ENCODE measurements at places on chromosomes 11 and 22.
A peak's percentile ranks its signal among the peaks of the same experiment; 100 is the strongest.

DNA sequence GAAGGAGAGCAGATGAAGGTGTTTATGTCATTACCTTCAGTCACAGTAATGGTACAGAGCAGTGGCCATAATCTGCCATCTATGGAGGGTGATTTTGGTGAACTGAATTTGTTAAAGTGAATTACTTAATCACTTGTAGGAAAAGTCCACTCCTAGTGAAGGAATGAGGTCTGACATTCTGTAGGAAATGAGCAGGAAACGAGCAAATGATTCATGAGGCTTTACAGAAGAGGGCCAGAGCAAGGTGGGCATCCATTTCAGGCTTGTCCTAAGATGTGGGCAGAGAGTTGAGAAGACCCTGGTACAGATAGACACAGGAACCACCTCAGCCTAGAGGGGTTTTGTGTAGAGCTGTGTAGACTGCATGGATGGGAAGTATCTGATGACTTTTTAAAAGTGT is 6.0 kb upstream of the SGSM3 start:
- no peak for DNase-seq

- no peak for DNase-seq
Observed at GRCh38 chr11:85709941-85710702, 24.1 kb upstream of the CCDC89 start.

DNA sequence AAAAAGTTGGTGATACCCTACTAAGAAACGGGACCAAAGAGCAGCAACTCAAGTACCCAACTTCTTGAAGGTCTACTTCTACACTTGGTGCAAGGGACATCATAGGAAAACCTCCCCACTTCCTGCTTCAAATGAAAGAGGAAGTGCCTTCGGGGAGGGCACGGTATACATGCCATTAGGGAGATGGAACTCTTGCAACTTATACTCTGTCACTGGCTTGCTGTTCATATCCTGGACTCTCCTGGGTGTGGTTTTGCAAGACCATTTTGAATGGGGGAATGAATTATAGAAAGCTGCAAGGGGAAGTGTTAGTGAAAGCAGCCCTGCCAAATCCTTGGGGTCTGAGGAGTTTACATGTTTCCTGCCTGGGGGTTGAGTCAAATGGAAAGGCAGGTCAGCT is 41.9 kb downstream of the CSNK2A3 start:
- no peak for DNase-seq

- DNase-seq, result no peak
Observed at GRCh38 chr22:39947220-39948216, 12.7 kb upstream of the TMA7B start.

DNA sequence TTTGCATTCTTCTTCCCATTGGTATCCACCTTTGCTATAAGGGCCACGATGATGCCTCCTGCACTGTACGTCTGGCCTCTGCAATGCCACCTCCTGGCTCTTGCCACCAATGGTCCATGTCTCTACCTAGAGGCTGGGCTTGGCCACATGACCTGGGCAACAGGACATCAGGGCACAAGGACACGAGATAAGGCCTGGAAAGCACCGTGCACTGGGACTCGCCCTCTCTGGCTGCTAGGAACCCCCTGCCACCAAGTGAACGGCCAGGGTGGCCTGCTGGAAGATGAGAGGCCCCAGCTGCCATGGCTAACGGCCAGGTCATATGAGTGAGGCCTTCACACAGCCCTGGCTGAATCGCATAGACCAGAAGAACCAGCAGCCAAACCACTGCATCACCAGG is 87.4 kb downstream of the TRMU start:
- peak; percentile 76 for DNase-seq

GRCh38 chr22:50360578-50360977 is 17.5 kb downstream of the PPP6R2 start:
- peak; percentile 35 for DNase-seq

GRCh38 chr11:102882389-102883024 is 7.7 kb upstream of the MMP12 start:
- DNase-seq, result no peak

DNA sequence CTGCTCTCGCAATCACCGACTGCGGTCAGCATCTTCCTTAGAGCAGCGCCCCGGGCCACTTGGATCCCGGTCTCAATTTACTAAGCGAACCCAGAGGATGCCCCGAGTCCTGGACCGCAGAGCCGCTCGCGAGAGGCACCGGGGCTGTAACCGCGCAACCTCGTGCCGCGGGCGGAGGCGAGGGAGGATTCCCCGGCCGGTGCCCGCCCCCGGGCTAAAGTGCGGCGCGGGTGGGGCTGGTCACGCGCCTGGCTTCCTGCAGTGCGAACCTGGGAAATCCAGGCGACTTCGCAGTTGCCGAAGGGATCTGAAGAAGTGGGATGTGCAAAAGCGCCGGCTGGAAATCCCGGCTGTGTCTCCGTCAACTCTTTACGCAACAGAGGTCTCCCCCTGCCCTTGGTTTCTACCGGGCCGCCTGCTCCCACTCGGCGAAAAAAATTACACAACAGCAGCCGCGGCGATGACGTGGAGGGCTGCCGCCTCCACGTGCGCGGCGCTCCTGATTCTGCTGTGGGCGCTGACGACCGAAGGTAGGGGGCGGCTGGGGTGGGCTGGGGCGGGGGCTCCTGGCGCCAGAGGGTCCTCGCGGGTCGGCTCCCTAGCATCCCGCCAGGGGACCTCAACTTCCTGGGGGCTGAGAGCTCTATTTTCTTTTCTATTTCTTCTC is at the start of gene NCR3LG1:
Gene NCR3LG1 (plus strand): TSS at position 291 of the 667 bp plus-strand sequence. CDS start 170 bp downstream, at position 461.
- peak; percentile 68 for DNase-seq

DNA sequence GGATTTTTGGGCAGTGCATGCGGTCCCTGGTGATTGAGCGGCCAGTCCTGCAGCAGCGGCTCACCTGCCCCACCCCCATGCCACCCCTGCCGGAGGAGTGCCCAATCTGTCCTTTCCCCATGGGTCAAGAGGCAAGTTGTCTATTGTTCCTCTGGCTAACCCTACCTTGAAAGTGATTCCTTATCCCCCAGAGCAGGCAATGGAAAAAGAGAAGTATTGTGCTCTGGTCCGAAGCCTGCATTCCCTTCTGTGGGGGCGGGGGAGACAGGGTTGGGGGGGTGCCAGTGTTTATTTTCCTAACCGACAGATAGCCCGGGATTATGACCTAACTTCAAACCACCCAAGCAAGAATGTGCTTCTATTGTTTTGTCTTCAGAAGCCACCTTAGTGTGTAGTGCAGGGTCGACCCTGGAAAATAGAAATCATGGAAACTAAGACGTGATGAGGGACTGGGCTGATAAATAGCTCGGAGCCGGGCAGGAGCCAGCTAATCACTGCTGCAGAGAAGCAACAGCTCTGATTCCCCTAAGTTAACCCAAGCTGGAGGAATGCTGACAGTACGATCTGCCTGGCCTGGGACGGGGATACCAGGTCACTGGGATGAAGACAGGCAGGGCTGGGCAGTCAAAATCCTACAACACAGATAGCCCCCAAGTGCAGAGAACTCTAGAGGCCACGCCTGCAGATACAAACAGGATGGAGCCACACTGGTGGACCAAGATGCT is 38.7 kb upstream of the ATXN10 start:
- peak; percentile 37 for DNase-seq

- no peak for DNase-seq
Observed at GRCh38 chr11:134583397-134583990, 171.5 kb upstream of the B3GAT1 start.

DNA sequence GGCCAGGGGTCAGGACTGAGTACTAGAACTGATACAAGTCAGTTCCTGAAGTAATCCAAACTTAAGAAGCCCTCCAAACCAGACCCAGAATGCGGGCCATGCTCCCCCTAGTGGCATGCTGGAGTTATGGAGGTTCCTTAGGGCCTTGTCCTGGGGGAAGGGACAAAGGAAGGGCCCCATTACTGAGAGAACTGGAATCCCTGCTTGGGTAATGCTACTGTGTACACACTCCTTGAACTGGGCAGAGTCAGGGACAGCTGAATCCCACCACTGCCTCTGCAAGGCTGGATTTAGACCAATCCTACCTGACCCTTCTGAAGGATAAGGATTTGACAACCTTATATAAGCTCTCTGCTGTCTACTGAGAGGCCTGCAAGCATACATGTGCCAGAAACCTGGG is 97.3 kb upstream of the AKIP1 start:
- DNase-seq, result peak; percentile 75

DNA sequence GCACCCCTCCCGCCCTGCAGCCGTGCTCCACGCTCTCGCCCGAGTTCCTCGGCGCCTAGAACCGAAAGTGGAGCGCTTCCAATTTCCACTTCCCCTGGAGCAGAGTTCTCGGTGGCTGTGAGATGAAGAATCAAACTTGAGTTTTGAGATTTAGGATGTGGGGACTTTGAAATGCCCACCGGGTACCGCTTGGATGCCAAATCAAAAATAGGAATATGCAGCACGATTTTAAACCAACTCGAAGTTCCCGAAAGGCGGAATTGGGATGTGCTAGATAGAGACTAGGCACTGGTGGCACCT is 569 bp downstream of the POLA2 start:
- DNase-seq, result no peak

GRCh38 chr11:114399490-114400215 is 658 bp downstream of the C11orf71 start:
- DNase-seq, result peak; percentile 78

- DNase-seq, result peak; percentile 55
Observed at GRCh38 chr11:65642014-65642671, 4.2 kb downstream of the SIPA1 start.

GRCh38 chr11:58652726-58653280 is 30.3 kb downstream of the CNTF start:
- DNase-seq, result no peak

DNA sequence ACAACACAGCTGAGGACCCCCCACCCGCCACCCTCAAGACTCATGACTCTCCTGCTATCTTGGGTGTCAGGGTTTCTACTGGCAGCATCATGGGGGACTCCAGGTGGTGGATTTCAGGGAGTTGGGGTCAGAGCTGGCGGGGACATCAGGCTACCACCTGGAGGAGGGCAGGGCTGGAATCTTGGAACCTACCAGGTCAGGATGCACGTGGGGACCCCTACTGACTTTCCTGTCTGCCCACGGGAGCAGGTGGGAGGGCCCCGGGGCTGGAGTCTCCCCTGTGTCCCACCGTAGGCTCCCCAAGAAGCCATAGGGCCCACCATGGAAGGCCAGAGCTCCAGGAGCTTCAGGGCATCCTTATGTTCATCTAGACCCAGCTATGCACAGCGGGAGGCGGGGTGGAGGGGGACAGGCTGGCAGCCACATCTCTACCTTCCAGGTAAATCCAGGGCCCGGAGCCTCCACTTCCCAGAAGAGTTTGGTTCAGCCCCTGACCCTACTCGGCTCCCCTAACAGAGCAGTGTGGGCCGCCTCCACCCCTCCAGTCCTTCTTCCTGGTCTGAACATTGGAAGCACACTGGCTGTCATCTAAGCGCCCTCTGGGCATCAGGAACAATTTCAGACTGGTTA is 10.0 kb downstream of the SLC37A2 start:
- no peak for DNase-seq

DNA sequence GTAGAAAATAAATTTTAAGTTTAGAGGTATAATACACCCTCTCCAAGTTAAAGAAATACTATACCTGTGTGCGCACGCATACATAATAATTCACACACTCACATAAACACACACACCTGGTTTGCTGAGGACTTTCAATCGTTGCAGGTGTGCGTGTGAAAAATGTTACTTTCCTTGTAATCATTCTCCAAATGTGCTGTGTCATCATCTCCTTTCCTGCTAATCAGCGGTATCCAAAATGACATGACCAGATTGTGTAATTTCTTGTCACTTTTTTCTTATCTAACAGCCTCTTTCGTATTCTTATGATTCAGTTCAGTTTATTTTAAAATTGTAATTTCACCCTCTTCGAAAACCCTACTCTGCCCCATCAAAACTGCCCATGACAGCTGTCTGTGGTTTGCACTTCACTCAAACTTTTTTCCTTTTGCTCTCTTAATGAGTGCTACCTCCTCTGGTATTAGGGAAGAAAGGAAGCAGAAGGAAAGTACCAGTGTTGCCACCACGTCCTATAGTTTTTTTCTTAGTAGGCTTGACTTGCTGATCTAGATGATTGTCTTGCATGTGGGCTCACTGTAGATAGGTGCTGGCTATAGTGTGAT is 651.2 kb downstream of the CNTN5 start:
- DNase-seq, result no peak

DNA sequence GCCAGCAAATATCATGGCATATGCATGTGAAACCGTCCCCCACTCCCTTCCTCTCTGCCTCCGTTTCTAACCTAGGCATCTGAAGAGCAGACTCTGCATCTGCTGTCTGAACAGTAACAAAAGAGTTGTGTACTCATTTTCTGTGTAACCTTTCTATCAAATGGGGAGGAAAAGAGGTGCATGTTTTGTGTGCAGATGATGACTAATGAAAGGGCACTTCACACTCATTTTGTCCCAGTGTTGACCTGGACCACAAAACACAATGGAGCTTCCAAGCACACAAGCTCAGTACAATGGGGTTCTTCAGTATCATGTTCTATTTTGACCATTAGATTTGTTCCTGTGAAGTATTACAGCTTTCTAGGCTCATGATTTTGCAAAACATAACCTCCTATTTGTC is 13.0 kb downstream of the JHY start:
- no peak for DNase-seq

- no peak for DNase-seq
Observed at GRCh38 chr11:31045335-31045734, 324.2 kb downstream of the DCDC1 start.

DNA sequence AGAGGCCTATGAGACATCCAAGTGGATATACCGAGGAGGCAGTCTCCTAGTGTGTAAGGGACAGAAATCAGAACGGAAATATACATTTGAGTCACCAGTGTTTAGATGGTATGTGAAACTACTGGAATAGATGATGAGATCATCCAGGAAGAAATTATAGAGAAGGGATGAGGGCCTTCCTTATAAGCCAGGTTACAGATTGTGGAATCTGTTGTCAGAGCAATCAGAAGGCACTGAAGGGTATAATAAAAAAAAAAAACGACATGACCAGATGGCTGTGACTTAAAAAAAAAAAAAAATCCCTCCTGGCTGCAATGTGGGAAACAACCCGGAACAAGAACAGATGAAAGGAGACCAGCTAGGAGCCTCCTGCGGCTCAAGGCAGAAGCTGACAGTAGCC is 2.7 kb downstream of the MAJIN start:
- no peak for DNase-seq

GRCh38 chr11:67404515-67405195 is 772 bp downstream of the TBC1D10C start:
- DNase-seq, result no peak

GRCh38 chr11:39345834-39346442 is 2113.5 kb downstream of the LRRC4C start:
- DNase-seq, result no peak

DNA sequence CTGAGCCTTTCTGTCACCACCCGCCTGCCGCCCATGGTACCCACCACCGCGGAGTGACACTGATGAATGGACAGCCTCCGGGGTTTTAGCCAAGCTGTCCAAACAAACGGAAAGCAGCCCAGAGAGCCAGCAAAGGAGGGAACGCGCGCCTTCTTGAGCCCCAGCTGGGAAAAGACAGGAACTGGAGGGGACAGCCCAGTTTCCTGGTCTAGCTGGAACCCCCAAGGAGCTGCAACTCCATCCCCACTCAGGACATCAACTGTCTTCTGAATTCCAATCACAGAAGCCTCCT is 33.7 kb downstream of the SHISAL1 start:
- DNase-seq, result no peak
